ENCODE measurements at places on chromosomes 1 and 21.

DNA sequence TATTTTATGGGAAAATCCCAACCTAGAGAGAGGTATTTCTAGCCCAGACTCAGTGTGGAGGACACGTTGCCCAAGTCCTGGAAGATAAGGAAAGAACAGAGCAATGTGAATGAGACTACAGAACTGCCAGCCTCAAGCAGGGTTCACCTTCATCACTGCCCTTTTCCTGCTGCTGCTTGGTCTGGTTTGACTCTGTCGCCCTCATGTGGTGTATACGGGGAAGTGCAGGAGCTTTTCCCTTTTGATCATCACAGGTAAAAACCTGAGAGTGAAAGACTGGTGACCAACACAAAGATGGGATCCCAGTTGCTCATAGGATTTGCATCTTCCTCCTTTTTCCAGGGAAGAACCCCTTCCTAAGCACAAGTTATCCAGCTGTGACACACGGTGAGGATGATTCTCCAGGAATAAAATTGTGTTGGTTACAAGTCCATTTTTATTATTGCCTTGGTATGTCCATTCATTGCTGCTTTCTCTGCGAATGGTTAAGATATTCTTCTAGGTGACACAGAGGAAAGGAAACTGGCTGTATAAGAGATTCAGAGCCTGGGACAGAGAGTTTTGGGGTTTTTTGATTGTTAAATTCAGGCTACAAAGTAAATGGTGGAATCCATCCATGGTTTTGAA lies 89.5 kb upstream of the CD53 start:
- peak; percentile 85 for DNase-seq

- DNase-seq: no peak
Measured at GRCh38 chr1:210201681-210202080, 30.9 kb upstream of the SERTAD4 start.

DNA sequence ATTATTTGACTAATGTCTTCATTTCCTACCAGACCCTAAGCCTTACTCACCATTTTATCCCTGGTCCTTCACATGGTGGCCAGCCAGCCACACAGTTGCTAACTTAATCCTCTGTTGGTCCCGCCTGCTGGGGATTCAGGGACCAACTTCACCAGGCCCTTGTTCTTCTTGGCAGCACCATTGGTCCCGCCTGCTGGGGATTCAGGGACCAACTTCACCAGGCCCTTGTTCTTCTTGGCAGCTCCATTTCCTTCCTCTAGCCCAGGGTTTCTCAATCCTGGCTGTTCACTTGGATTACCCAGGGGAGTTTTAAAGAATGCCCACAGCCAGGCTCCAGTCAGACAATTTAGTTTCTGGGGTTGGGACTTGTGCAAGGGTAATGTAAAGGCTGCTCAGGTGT lies 233.1 kb upstream of the CSF3R start:
- DNase-seq: no peak

GRCh38 chr21:34793471-34793870 lies 124.7 kb downstream of the CLIC6 start:
- no peak for DNase-seq

DNA sequence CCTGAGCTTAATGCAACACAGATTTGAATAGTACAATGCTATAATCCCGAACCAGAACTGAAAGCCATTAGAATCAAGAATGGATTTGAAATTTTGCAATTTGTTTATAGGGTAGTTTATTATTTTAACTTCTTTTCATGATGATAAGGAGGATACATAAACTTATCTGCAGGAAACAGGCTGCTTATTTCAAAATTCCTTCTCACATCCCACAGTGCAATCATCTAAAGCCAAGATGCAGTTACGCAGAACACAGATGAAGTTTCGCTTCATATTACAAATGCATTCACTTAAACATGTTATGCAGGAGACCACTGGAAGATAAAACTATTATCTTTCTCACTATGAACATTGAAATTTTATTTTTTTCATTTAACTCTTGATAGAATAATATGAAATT lies 1019.6 kb downstream of the PLA2G4A start:
- DNase-seq: no peak

DNA sequence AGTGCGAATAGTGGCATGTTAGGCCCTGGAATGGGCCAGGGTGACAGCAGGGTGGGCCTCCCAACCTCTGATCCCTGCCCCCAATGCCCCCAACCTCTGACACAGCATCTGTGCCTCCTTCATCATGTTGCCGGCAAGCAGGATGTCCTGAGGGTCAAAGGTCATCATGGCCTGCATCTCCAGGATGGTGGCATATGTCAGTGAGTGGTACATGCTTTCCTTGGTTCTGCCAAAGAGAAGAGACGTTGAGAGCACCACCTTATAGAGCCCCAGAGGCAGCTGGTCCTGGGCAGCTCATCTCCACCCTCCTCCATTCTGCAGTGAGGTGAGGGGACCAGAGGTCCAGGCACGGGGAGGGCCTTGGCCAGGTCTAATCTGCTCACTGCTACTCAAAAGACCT lies 17.6 kb downstream of the TTC39A start:
- DNase-seq: no peak

DNA sequence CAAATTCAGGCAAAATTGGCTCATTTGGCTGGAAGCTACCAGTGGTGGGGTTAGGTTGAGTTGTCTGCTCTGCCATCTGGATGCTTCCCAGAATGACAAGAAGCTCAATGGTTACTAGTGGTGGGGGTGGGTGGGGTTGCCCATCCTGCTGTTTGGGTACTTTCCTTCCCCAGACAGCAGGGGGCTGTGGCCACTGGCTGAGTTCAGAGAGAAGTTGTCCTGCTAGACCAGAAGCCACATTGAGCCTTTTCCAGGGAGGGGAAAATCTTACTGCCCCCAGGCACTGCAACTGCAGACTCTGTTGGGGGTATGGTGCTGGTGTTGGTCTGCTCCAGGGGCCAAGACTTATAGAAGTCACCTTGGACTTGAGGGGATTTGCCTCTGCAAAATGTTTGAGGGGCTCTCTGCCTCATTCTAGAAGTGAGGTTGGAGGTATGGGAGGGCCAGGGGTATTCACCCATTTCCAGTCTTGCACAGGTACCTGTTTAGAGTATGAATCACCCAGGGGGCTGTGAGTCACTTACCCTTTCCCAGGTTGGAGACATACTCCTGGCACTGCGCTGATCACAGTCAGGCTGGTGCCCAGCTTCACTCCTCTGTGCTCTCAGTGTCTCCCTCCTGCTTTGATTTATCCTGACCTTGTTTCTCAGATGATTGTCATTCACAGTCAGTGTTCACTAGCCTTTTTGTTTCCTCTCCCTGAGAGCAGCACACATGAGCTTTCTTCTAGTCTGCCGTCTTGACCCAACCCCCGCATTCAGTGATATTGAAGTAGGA lies 89.1 kb upstream of the NEGR1 start:
- no peak for DNase-seq

DNA sequence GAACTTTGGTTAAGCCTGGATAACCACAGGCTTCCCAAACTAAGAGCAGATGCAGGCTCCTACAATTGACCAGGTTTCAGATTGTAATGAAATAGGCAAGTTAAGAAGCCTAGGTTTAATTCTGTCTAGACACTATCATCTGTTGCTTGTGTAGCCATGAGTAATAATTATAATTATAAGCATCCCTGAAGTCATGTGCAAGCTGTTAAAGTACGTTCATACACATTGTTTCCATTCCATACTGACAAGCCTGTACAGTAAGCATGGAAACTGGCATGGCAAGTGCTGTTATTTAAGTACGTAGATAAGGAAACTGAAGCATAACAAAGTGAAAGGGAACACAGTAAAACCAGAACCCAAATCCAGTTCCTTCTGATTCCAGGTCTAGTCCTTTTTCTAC lies 557.2 kb upstream of the BEND5 start:
- no peak for DNase-seq

- no peak for DNase-seq
Measured at GRCh38 chr1:11701551-11701961, 10.0 kb downstream of the DRAXIN start.

DNA sequence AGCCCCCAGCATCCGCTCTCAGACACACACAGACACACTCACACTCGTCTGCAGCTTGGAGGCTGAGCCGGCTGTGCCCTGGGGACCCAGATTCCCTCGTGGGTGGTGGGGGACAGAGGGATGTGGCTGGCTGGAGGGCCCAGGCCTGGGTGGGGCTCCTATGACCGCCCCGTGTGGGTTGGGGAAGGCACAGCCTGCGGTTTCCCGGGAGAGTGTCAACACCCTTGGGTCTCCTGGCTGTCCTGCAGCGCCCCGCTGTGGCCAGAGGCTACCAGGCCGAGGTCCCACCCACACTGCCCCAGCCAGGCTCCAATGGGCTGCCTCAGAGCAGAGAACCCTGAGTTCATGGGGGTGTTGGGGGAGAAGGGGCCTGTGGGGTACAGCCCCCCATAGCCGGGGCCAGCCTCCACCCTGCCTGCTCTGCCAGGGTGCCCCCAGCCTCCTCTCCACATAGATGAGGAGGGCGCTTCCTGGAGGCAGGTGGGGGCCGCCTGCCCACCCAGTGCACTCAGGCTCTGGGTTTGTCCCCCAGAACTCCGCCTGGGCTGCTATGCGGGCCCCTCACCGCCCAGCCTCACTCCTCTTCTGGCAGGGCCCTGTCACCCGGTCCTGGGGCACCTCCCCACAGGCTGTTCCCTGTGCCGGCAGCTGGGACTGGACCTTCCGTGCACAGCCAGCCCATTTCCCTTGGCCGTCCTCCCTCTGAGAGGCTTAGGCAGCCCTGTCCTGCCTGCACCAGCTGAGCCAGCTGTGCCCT lies at the start of gene TTC34:
TTC34 (minus strand) TSS at position 159 of the 757 bp plus-strand sequence. CDS start 866 bp downstream, outside the sequence.
- DNase-seq: peak; percentile 53

- DNase-seq: no peak
Measured at GRCh38 chr21:46157987-46158451, 2.6 kb upstream of the FTCD start.

- peak; percentile 97 for DNase-seq
Measured at GRCh38 chr1:22039594-22040285, 12.8 kb upstream of the CDC42 start.

DNA sequence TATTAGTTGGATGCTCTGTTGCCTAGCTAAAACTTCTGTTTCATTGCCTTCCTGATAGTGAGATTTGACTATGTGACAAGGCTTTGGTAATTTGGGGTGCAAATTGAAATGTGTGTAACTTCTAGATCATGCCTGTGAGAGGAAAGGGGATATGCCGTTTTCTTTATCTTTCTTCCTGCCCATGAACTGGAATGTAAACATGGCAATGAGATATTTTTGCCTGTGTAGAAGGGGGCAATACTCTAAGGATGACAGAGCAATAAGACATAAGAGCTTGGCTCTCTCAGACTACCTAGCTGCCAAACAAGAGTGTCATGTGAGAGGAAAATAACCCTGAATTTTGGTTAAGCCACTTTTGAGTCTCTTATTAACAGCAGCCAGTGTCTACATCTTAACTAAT lies 49.7 kb downstream of the RAP1A start:
- no peak for DNase-seq

DNA sequence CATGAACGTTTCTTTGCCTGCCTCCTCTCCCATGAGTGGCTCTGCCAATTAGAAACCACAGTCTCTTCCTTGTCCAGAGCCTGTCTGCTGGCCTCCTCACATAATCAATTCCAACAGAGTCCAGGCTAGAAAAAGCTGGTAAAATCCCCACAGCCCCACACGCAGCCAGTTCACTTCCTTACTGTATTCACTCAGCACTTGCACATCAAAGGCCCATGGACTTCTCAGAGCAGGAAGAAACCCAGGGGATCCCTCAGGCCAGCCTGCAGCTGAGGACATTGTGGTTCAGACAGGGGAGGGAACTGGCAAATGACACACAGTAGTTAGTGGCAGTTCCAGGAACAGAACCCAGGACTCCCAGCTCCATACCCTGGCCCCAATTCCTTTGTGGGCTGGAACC lies 171.6 kb upstream of the EDN2 start:
- DNase-seq: no peak

DNA sequence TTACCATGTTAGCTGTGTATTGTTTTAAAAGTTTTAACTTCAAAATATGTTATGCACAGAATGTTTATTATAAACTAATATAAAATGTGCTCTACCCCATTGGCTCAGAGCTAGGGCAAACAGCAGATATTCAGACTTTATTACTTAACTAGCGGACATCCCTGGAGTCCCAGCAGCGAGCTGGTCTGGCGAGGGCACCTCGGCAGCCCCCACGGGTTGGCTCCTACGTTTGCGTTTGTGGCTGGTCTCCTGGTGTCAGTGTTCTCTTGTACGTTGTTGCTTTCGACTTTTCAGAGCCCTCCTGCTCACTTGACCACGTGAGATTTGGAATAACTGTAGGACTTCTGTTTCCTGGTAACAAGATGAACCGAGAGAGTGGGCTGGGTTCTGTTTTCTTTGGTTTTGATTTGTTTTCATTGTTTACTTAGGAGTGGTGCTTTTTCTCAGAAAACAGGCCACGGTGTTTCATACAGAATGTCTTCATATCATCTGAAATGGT lies 44.5 kb downstream of the CBS start:
- DNase-seq: no peak

Data from CD4-positive, alpha-beta T cell treated with Interleukin-10 for 1 hour (primary cell).